ENCODE measurements at places on chromosomes 4 and X.

DNA sequence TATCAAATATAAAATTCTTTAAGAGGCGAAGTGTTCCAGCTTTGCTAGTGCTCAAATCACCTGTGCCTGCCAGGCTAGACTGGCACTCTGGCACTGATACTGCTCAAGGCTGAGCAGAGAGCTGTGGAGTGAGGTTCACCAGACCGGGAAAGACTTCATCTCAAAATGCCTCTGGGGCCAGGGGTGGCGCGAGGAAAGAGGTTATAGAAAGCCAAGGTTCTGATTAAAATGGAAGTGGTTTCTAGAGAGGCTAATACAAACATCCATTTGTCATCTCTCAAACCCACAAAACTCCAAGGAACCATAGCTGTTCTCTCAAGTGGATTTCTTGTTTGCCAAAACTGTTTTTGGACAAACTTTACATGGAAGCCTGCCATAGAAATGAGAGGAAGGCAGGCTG lies 41.5 kb downstream of the F11 start:
- no peak overlapping the region for H3K4me3 ChIP-seq
- DNase-seq = no peak
- no peaks in the 10 kb centered on the region for H3K4me1 ChIP-seq

DNA sequence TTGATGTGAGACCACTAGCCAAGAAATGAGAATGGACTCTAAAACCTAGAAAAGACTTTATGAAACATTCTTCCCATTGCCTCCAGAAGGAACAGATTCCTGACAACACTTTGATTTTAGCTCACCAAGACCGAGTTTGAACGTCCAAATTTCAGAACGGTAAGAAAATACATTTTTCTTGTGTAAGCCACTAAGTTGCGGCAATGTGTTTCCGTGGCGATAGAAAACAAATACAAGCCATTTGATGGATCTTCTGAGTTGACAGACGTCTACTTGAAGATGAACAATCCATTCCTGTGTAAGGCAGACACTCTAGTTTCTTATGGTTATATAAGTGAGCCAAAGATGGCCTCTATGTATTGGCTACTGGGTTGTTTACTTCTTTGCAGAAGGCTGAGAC lies 52.5 kb downstream of the HS3ST1 start:
- no peak overlapping the region for H3K4me3 ChIP-seq
- no peak for DNase-seq
- H3K27me3 ChIP-seq = no peaks in the 10 kb centered on the region
- H3K36me3 ChIP-seq = no peaks in the 10 kb centered on the region
- H3K27ac ChIP-seq = no peak overlapping the region

GRCh38 chr4:52748432-52748831 lies 2.8 kb downstream of the ERVMER34-1 start:
- no peak for DNase-seq
- no peak overlapping the region for H3K4me3 ChIP-seq
- peaks cover 4% of the 10 kb centered on the region for H3K36me3 ChIP-seq
- peaks cover 7% of the 10 kb centered on the region for H3K4me1 ChIP-seq
- peaks cover 73% of the 10 kb centered on the region for H3K27me3 ChIP-seq

GRCh38 chr4:137610960-137611359 lies 78.7 kb upstream of the PCDH18 start:
- no peak overlapping the region for H3K4me3 ChIP-seq
- no peaks in the 10 kb centered on the region for H3K27me3 ChIP-seq
- H3K4me1 ChIP-seq = no peaks in the 10 kb centered on the region
- H3K36me3 ChIP-seq = no peaks in the 10 kb centered on the region

GRCh38 chrX:55142919-55143310 lies 54.1 kb downstream of the PAGE2 start:
- no peaks in the 10 kb centered on the region for H3K4me1 ChIP-seq
- no peak overlapping the region for H3K4me3 ChIP-seq
- H3K27ac ChIP-seq = no peak overlapping the region

GRCh38 chr4:62275470-62275869 lies 1075.3 kb downstream of the ADGRL3 start:
- H3K4me3 ChIP-seq = no peak overlapping the region
- no peak overlapping the region for H3K27ac ChIP-seq
- no peaks in the 10 kb centered on the region for H3K36me3 ChIP-seq
- no peaks in the 10 kb centered on the region for H3K4me1 ChIP-seq
- no peak for DNase-seq

- H3K27me3 ChIP-seq = no peaks in the 10 kb centered on the region
- peaks cover 9% of the 10 kb centered on the region for H3K36me3 ChIP-seq
- no peak overlapping the region for H3K4me3 ChIP-seq
- DNase-seq = no peak
Measured at GRCh38 chr4:77076889-77077635, 1.3 kb upstream of the CCNI start.

DNA sequence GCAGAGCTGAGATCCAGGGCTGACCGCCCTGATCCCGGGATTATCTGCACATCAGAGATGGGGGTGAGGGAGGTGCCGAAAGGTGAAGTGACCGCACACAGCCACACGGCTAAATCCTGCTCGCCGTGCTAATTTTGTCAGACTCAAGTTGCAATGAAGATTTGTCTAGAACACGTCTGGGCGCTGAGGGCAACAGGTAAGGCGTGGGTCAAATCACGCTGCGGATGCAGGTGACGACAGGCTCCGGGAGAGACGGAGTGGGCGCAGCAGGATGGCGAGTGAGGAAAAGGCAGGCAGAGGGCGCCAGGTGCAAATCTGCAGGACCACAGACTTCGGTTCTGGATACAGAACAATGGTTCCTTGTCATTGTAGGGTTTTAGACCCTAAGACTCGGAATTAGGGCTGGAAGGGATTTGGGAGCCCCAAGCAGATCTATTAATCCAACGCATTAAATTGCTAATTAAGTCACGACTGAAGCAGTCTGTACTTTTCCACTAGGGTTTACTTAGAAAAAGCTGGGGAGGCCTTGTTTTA lies 1.9 kb upstream of the TBC1D14 start:
- H3K4me3 ChIP-seq = peak overlapping the region; percentile 85
- no peak overlapping the region for H3K27ac ChIP-seq
- no peaks in the 10 kb centered on the region for H3K36me3 ChIP-seq
- H3K27me3 ChIP-seq = no peaks in the 10 kb centered on the region
- H3K4me1 ChIP-seq = peaks cover 43% of the 10 kb centered on the region

- peaks cover 10% of the 10 kb centered on the region for H3K36me3 ChIP-seq
- H3K27ac ChIP-seq = no peak overlapping the region
- H3K27me3 ChIP-seq = no peaks in the 10 kb centered on the region
- no peak overlapping the region for H3K4me3 ChIP-seq
Measured at GRCh38 chr4:3108211-3108610, 33.7 kb downstream of the HTT start.

DNA sequence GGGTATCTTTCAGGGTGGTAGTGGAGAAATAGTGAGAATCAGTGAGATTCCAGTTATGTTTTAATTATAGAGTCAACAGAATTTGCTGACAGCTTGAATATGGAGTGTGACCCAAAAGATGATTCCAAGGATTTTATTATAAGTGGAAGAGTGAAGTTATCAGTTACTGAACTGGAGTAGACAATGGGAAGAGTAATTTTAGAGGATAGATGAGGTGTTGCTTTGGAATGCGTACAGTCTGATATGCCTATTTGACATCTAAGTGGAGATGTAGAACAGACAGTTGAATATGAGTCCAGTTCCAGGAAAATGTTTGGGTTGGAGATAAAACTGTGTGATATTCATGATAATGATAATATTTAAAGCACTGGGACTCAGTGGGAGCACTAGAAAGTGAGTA lies 174.2 kb downstream of the MAPK10 start:
- DNase-seq = no peak
- no peaks in the 10 kb centered on the region for H3K27me3 ChIP-seq
- H3K4me3 ChIP-seq = no peak overlapping the region
- no peaks in the 10 kb centered on the region for H3K4me1 ChIP-seq
- H3K36me3 ChIP-seq = no peaks in the 10 kb centered on the region

DNA sequence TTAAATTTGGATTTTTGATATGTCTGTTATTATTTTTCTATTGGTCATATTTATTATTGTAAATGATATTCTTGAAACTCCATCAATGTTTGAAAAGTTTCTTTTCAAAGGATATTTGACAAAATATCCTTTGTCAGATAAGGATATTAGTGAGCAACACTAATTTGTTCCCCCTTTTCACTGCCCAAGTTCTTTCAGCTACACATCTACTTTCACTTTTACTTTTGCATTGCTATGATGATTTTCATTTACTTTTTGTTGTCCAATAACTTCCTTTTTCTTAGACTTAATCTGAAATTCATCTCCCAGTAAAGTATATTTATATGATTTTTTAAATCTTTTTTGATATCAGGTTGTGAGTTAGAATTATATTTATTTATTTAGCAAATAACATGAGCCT lies 542.3 kb upstream of the ADGRL3 start:
- no peak overlapping the region for H3K4me3 ChIP-seq
- H3K27me3 ChIP-seq = no peaks in the 10 kb centered on the region
- H3K4me1 ChIP-seq = no peaks in the 10 kb centered on the region
- no peak for DNase-seq

- peaks cover 2% of the 10 kb centered on the region for H3K36me3 ChIP-seq
- H3K27me3 ChIP-seq = no peaks in the 10 kb centered on the region
- H3K4me1 ChIP-seq = no peaks in the 10 kb centered on the region
- no peak for DNase-seq
- H3K4me3 ChIP-seq = no peak overlapping the region
- H3K27ac ChIP-seq = no peak overlapping the region
Measured at GRCh38 chr4:76790377-76790776, 107.6 kb downstream of the SOWAHB start.

DNA sequence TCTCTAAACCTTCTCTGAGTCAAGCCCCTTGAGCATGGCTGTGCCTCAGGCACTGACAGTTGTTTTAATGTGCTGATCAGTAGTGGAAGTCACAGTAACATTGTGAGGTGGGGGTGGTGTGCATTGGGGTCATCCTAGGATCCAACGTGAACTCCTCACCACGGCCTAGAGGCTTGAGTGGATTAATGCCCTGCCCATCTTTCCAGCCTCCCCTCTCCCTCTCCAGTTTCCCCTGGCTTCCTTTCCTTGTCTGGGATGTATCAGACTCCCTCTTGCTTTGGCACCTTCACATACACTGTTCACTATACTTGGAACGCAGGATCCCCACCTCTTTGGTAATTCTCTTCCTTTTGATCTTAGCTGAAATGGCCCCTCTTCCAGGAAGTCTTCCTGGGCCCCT lies 13.3 kb upstream of the PJA1 start:
- no peak for DNase-seq
- H3K4me3 ChIP-seq = no peak overlapping the region
- H3K4me1 ChIP-seq = peaks cover 3% of the 10 kb centered on the region
- peaks cover 14% of the 10 kb centered on the region for H3K27me3 ChIP-seq
- H3K36me3 ChIP-seq = peaks cover 8% of the 10 kb centered on the region

- H3K36me3 ChIP-seq = peaks cover 2% of the 10 kb centered on the region
- H3K4me1 ChIP-seq = peaks cover 4% of the 10 kb centered on the region
- no peak overlapping the region for H3K4me3 ChIP-seq
- peaks cover 67% of the 10 kb centered on the region for H3K27me3 ChIP-seq
- H3K27ac ChIP-seq = no peak overlapping the region
- no peak for DNase-seq
Measured at GRCh38 chr4:81355136-81355535, 116.6 kb downstream of the RASGEF1B start.

GRCh38 chr4:113383111-113383785 lies 333.8 kb downstream of the ANK2 start:
- DNase-seq = no peak
- H3K27me3 ChIP-seq = peaks cover 29% of the 10 kb centered on the region
- H3K4me3 ChIP-seq = no peak overlapping the region
- H3K4me1 ChIP-seq = peaks cover 4% of the 10 kb centered on the region
- no peak overlapping the region for H3K27ac ChIP-seq

GRCh38 chr4:26175905-26176470 lies 144.8 kb upstream of the RBPJ start:
- DNase-seq = no peak
- H3K36me3 ChIP-seq = peaks cover 3% of the 10 kb centered on the region
- H3K27ac ChIP-seq = peak overlapping the region; percentile 93
- peaks cover 21% of the 10 kb centered on the region for H3K4me1 ChIP-seq
- no peak overlapping the region for H3K4me3 ChIP-seq

- H3K4me1 ChIP-seq = peaks cover 5% of the 10 kb centered on the region
- H3K27me3 ChIP-seq = peaks cover 63% of the 10 kb centered on the region
- H3K36me3 ChIP-seq = no peaks in the 10 kb centered on the region
- H3K4me3 ChIP-seq = peak overlapping the region; percentile 53
Measured at GRCh38 chr4:165379678-165380064, 863 bp downstream of the CPE start.

- no peak overlapping the region for H3K27ac ChIP-seq
- no peak for DNase-seq
- H3K4me1 ChIP-seq = peaks cover 38% of the 10 kb centered on the region
- no peaks in the 10 kb centered on the region for H3K27me3 ChIP-seq
Measured at GRCh38 chr4:75513526-75514130, 575 bp downstream of the RCHY1 start.

DNA sequence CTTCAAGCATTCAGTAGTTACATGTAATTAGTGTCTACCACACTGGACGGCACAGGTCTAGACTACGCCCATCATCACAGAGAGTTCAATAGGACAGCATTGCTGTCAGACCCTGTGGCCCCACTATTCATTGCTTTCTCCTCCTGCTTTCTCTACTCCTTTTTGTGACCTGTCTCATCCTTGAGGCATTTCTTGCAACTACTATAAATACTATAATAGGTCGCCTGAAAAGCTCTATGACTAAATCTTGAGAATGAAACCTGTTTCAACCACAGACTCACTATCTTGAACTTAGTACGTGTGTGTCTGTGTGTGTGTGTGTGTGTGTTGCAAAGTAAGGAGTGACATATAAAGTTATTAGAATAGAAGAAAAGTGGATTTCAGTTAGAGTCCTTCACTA lies 252.9 kb upstream of the KLF3 start:
- no peak overlapping the region for H3K4me3 ChIP-seq
- no peak for DNase-seq
- H3K36me3 ChIP-seq = peaks cover 2% of the 10 kb centered on the region
- peaks cover 2% of the 10 kb centered on the region for H3K4me1 ChIP-seq
- peaks cover 15% of the 10 kb centered on the region for H3K27me3 ChIP-seq

GRCh38 chr4:9811806-9812205 lies 30.4 kb downstream of the DRD5 start:
- no peaks in the 10 kb centered on the region for H3K36me3 ChIP-seq
- no peak for DNase-seq
- H3K27ac ChIP-seq = no peak overlapping the region
- H3K4me1 ChIP-seq = peaks cover 2% of the 10 kb centered on the region
- H3K4me3 ChIP-seq = no peak overlapping the region
- peaks cover 26% of the 10 kb centered on the region for H3K27me3 ChIP-seq

- peak overlapping the region; percentile 90 for H3K4me3 ChIP-seq
- H3K27ac ChIP-seq = peak overlapping the region; percentile 80
- no peaks in the 10 kb centered on the region for H3K27me3 ChIP-seq
- H3K36me3 ChIP-seq = peaks cover 3% of the 10 kb centered on the region
- H3K4me1 ChIP-seq = peaks cover 44% of the 10 kb centered on the region
Measured at GRCh38 chr4:1244978-1245471, 3.9 kb downstream of the CTBP1 start.

DNA sequence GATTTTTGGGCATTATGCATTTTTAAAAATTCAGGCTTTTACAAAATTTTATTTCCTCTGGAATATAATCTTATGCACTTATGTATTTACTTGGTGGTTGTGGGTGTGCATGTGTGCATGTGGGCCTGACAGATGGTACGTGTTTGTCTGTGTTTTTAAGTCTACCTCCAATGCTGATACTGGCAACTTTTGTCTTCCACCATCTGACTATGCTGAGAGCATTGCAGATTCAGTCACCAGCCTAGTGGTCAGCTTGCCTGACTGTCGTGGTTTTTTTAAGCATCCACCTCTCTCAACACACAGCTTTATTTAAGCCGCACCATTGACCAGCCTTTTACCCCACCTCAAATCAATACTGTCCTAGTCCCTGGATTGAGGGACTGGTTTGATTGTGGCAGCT lies 37.1 kb downstream of the FSTL5 start:
- H3K27me3 ChIP-seq = no peaks in the 10 kb centered on the region
- no peaks in the 10 kb centered on the region for H3K4me1 ChIP-seq
- no peak overlapping the region for H3K27ac ChIP-seq
- H3K4me3 ChIP-seq = no peak overlapping the region
- no peak for DNase-seq
